Endothelial cell (in vitro differentiated cells): ENCODE measurements at places on chromosomes 2 and 18.

- DNase-seq, result no peak
Observed at GRCh38 chr2:115946891-115947290, 1504.5 kb downstream of the DPP10 start.

GRCh38 chr2:9030841-9031240 lies 27.4 kb upstream of the MBOAT2 start:
- no peak for DNase-seq

DNA sequence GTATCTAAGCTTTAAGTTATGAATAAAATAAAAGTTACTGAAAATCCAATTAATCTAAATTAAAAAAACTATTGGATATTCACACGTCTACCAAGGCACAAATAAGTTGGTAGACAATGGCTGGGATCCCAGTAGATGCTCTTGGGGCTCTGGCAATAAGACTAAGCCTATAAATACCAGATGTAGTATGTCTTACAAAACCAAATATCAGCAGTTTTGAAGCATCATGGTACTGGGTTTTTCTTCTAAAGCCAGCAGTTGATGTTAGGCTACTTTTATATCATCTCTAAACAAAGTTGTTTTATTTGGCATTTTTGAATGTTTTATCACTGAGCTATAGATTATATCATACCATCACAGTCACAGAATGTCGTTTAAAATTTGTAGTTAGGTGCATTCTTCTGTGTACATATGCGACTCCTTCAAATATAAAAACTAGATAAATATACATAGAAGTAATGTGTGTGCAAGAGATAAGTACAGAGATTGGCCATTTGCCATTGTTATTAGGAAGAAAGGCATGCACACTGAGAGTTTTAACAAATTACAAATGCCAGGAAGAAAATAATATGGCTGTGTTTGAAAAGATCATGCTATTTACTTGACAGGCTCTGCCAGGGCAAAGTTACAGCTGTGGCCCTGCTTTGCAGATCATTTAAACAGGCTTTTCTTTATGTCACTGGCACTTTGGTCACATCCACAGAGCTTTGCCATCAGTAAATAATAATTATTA lies 21.6 kb upstream of the TMEM17 start:
- DNase-seq, result no peak

GRCh38 chr2:138632066-138632620 lies 130.6 kb downstream of the SPOPL start:
- DNase-seq, result no peak

DNA sequence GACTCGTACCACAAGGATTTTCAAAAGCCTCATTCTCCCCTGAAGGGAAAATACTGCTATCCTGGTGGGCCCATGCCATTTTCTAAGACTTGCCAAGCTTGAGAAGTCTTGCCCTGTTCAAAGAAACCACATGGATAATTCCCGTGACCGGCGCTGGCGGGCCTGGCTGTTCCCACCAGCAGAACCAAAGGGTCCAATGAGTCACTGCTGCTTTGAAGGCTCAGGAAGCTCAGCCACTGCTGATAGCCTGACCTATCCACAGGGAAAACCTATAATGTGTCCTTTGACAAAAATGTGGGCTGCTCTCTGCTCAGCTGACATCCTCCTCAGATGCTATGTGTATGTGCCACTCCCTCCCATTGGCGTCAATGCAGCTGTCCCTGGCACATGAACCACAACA lies 137.9 kb upstream of the RAB12 start:
- no peak for DNase-seq

- no peak for DNase-seq
Observed at GRCh38 chr2:213640738-213641425, 356.6 kb downstream of the SPAG16 start.

- DNase-seq, result no peak
Observed at GRCh38 chr2:121873864-121874263, 118.4 kb downstream of the TSN start.
